ENCODE measurements at places on chromosomes 6 and 20. TPM values are rescaled to one million over a fixed set of nuclear protein-coding genes. Genes with fewer than 3 reads are reported as not detected.

SMOC2 gene
- total RNA-seq, result 56.6 TPM

LAMA2 gene
- 72.8 TPM for total RNA-seq

TSBP1 gene
- not detected for total RNA-seq

CLPSL2 gene
- total RNA-seq, result not detected

MDFI gene
- 30.1 TPM for total RNA-seq

BHLHE23 gene
- 4.7 TPM for total RNA-seq

RIPK1 gene
- total RNA-seq, result 23.1 TPM

GMPR gene
- 13.1 TPM for total RNA-seq

NOX3 gene
- not detected for total RNA-seq

PKIG gene
- 54.3 TPM for total RNA-seq

ZC2HC1B gene
- total RNA-seq, result not detected

KHDC1 gene
- total RNA-seq, result 5.5 TPM

SLX4IP gene
- total RNA-seq, result 10.3 TPM

ASIP gene
- 1.9 TPM for total RNA-seq

TINAG gene
- not detected for total RNA-seq

HLA-DOA gene
- 0.71 TPM for total RNA-seq

VNN1 gene
- total RNA-seq, result 0.82 TPM

DSN1 gene
- total RNA-seq, result 13.9 TPM

SPTLC3 gene
- 14.1 TPM for total RNA-seq

LGSN gene
- 729 TPM for total RNA-seq

CSNK2B gene
- 108 TPM for total RNA-seq

EDN1 gene
- 5.4 TPM for total RNA-seq

HMGCLL1 gene
- total RNA-seq, result 15.2 TPM

ESR1 gene
- 0.60 TPM for total RNA-seq

ARG1 gene
- 4.5 TPM for total RNA-seq

TREM1 gene
- 1.8 TPM for total RNA-seq

GTSF1L gene
- not detected for total RNA-seq

All from camera-type eye (tissue), 1 donor.